CD4-positive, alpha-beta T cell treated with Interleukin-10 for 1 hour (primary cell): ENCODE measurements at places on chromosomes 2 and 18.

- no peak for DNase-seq
Observed at GRCh38 chr2:44692821-44693220, 248.7 kb upstream of the SIX3 start.

GRCh38 chr18:58297198-58297597 lies 253.2 kb downstream of the NEDD4L start:
- peak; percentile 23 for DNase-seq

GRCh38 chr2:65880436-65880835 lies 448.0 kb upstream of the SPRED2 start:
- no peak for DNase-seq

DNA sequence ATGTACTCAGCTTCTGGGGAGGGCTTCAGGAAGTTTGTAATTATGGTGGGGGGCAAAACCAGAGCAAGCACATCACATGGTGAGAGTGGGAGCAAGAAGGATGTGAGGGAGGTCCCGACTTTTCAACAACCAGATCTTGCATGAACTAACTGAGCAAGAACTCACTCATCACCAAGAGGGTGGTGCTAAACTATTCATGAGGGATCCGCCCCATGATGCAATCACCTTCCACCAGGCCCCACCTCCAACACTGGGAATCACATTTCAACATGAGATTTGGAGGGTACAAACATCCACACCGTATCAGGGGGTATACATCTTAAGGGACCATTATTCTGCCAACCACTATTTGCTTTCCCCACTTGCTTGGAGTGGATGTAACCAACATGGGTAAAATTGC lies 209.6 kb upstream of the HNRNPA3 start:
- no peak for DNase-seq

- DNase-seq = no peak
Observed at GRCh38 chr2:206257861-206258260, 16.6 kb upstream of the ZDBF2 start.
